ENCODE measurements at places on chromosomes 11 and 22.

DNA sequence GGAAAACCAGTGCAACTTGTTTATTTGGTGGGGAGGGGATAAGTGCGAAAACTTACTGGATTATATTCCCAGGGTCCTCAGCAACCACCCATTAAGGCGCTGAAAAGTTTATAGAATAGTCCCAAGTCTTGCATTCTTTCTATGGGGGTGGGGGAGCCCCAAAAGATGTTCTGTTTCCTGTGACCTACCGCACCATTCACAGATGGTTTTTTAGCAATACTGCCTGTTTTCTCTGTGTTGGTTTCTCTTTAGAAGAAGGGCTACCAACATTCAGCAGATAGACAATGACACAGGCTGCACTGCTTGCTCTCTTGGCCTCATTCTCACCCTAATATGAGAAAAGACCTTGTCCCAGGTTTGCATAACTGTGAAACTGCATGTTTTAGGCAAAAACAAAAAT lies 86.5 kb downstream of the FAM76B start:
- H3K27me3 ChIP-seq = no peaks in the 10 kb centered on the region
- H3K36me3 ChIP-seq = no peaks in the 10 kb centered on the region
- peak overlapping the region; percentile 89 for H3K27ac ChIP-seq
- H3K4me1 ChIP-seq = peaks cover 34% of the 10 kb centered on the region
- H3K4me3 ChIP-seq = no peak overlapping the region
- DNase-seq = no peak

GRCh38 chr11:64568041-64568571 lies 22.9 kb upstream of the SLC22A12 start:
- H3K4me1 ChIP-seq = peaks cover 15% of the 10 kb centered on the region
- H3K36me3 ChIP-seq = no peaks in the 10 kb centered on the region
- no peaks in the 10 kb centered on the region for H3K27me3 ChIP-seq
- no peak overlapping the region for H3K4me3 ChIP-seq
- no peak overlapping the region for H3K27ac ChIP-seq

DNA sequence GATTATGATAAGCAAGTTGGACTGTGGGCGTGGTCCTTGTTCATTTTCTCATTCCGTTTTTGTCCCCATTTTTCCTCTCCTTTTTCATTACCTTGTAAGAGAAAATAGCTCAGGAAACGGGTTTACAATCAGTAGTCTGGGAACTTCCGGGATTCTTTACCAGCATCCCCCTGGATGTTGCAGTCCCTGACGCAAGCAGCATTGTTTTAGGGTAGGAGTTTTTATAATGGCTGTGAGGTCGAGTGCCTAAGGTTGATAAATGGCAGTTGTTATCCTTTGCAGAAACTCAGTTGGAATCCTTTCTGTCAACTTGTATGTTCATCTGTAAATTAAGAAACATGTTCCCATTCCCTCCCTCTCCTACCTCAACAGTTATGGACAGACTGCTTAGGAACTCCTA lies 68.3 kb downstream of the ARHGEF12 start:
- H3K36me3 ChIP-seq = peaks cover 5% of the 10 kb centered on the region
- H3K27ac ChIP-seq = no peak overlapping the region

GRCh38 chr11:120539667-120540369 lies 28.3 kb downstream of the GRIK4 start:
- H3K27ac ChIP-seq = peak overlapping the region; percentile 54
- H3K4me3 ChIP-seq = no peak overlapping the region
- H3K4me1 ChIP-seq = peaks cover 13% of the 10 kb centered on the region
- peaks cover 1% of the 10 kb centered on the region for H3K27me3 ChIP-seq
- no peak for DNase-seq
- peaks cover 1% of the 10 kb centered on the region for H3K36me3 ChIP-seq

GRCh38 chr11:22459048-22459447 lies 120.9 kb downstream of the SLC17A6 start:
- no peaks in the 10 kb centered on the region for H3K27me3 ChIP-seq
- no peak for DNase-seq
- peaks cover 33% of the 10 kb centered on the region for H3K4me1 ChIP-seq
- no peak overlapping the region for H3K27ac ChIP-seq
- H3K4me3 ChIP-seq = no peak overlapping the region
- H3K36me3 ChIP-seq = peaks cover 2% of the 10 kb centered on the region

- H3K36me3 ChIP-seq = peaks cover 6% of the 10 kb centered on the region
- H3K27me3 ChIP-seq = no peaks in the 10 kb centered on the region
- H3K27ac ChIP-seq = no peak overlapping the region
- no peak overlapping the region for H3K4me3 ChIP-seq
- peaks cover 27% of the 10 kb centered on the region for H3K4me1 ChIP-seq
Measured at GRCh38 chr22:31288496-31289240, 3.6 kb downstream of the PIK3IP1 start.

- H3K4me1 ChIP-seq = peaks cover 30% of the 10 kb centered on the region
- no peak overlapping the region for H3K4me3 ChIP-seq
- no peaks in the 10 kb centered on the region for H3K36me3 ChIP-seq
- H3K27me3 ChIP-seq = peaks cover 9% of the 10 kb centered on the region
- no peak overlapping the region for H3K27ac ChIP-seq
- DNase-seq = no peak
Measured at GRCh38 chr11:130600139-130600538, 151.7 kb downstream of the ADAMTS15 start.

DNA sequence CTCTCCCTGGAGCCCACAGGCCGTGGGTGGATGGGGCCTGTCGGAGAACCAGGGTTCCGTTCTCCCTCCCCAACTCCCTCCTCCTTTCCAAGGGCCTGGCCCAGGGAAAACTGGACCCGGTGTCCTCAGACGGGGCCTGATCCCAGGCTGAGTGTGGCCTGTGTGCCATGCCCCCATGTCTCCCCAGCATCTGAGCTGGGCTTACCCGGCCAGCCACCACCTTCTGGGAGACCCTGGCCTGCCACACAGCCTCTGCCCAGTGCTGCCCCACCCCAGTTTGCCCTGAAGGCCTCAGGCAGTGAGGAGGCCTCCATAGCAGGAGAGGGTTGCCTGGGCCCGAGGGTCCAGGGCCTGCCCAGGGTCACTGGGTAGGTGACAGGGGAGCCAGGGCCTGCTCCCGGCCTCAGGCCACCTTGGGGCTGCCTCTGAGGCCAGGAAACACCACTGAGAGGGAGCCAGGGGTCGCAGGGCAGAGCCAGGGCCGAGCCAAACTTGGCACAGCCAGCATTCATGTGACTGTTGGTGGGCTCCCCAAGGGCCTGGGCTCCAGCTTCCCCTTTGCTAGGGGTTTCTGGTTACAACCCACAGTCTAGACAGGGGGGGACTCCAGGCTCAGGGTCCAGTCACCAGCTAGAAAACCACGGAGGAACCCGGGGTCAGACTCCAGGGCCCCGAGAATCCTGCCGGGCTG lies 590 bp upstream of the IFITM10 start:
- peaks cover 12% of the 10 kb centered on the region for H3K4me1 ChIP-seq
- peaks cover 40% of the 10 kb centered on the region for H3K27me3 ChIP-seq
- DNase-seq = no peak
- no peak overlapping the region for H3K4me3 ChIP-seq
- H3K36me3 ChIP-seq = peaks cover 3% of the 10 kb centered on the region
- no peak overlapping the region for H3K27ac ChIP-seq

DNA sequence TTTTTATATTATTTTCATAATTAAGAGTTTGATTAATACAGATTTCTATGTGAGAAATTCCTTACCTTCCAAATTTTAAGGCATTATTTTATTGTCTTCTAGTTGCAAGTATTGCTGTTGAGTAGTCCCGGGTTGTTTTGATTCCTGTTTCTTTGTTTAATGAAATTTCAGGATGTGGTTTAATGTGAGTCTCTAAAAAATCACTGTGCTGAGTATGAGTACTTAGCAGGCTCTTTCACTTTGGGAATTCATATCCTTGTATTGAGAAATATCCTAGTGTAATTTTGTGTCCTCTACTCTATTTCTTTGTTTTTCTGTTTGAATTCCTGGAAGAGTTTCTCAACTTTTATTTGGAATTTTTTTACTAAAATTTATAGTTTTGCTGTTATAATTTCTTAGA lies 113.2 kb downstream of the TMEM135 start:
- DNase-seq = no peak
- no peak overlapping the region for H3K4me3 ChIP-seq
- H3K4me1 ChIP-seq = no peaks in the 10 kb centered on the region
- H3K36me3 ChIP-seq = peaks cover 3% of the 10 kb centered on the region

DNA sequence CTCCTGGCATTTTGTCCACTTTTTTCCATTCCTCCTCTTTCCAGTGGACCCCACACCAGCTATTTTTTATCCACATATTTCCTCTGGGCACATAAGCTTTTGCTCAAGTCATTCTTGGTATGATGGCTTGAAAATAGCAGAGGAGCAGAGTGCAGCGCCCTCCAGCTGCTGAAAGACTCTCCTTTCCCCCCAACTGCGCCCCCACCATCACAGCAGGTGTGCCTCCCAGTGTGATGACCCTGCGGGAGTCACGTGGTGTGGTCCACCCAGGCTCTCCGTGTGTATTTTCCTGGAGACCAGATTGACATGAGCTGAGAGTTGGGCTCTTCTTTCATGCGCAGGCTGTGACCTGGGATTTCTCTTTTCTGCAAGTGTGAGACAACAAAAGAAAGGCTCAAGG lies 1241.6 kb downstream of the TBC1D22A start:
- no peak overlapping the region for H3K4me3 ChIP-seq
- no peak for DNase-seq
- H3K27ac ChIP-seq = no peak overlapping the region
- H3K36me3 ChIP-seq = no peaks in the 10 kb centered on the region

DNA sequence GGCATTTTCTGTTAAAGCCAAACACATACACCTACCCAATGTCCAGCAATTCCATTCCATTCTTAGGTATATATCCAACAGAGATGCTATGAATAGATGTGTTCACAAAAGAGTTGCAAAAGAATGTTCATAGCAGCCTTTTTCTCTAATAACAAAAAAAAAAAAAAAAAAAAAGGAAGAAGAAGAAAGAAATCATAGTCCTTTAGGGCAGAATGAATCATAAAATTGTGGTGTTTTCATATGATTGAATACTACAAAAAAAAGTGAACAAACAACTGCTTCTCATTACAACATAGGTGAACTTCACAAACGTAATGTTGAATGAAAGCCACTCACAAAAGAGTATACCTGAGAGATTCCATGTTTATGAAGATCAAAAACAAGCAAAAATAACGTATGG lies 66.8 kb upstream of the GRK3 start:
- H3K36me3 ChIP-seq = peaks cover 35% of the 10 kb centered on the region
- H3K4me3 ChIP-seq = no peak overlapping the region
- peaks cover 19% of the 10 kb centered on the region for H3K4me1 ChIP-seq
- no peaks in the 10 kb centered on the region for H3K27me3 ChIP-seq
- DNase-seq = no peak

GRCh38 chr11:65150509-65151299 lies 16.4 kb upstream of the SYVN1 start:
- peaks cover 18% of the 10 kb centered on the region for H3K4me1 ChIP-seq
- H3K4me3 ChIP-seq = peak overlapping the region; percentile 36
- H3K27me3 ChIP-seq = peaks cover 14% of the 10 kb centered on the region
- H3K27ac ChIP-seq = peak overlapping the region; percentile 95
- no peak for DNase-seq

GRCh38 chr11:100359281-100359680 lies 327.8 kb upstream of the ARHGAP42 start:
- DNase-seq = no peak
- no peak overlapping the region for H3K27ac ChIP-seq
- peaks cover 4% of the 10 kb centered on the region for H3K36me3 ChIP-seq

DNA sequence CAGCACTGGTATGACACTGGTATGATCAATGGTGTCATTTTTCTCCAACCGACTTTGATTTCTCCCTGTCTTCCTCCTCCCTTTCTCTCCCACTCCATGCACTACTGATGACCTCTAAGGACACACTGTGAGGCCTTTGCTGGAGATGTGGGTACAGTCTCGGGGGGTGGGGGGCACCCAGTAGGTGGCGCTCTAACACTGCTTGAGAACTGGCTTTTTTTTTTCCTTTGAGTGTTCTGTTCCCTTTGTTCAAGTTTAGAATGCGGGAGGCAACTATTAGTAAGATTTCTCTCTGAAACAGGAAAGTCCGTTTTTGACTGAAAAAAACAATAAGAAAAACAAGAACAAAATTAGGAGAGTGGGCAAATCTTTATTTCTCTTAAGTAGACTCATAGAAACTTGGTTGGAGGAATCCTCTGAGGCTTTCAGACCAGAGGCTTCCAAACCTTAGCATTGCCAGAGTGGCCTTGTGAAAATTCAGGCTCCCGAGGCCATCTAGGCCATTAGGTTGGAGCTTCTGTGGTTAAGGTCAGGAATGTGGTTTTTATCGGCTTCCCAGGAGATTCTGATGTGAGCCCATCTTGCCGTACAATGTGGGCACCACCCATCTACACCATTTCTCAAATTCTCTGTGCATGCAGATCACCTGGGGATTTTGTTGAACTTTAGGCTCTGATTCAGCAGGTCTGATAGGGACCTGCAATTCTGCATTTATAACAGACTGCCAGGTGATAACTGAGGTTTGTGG lies 43.2 kb downstream of the PANX1 start:
- no peak overlapping the region for H3K4me3 ChIP-seq
- DNase-seq = no peak
- no peak overlapping the region for H3K27ac ChIP-seq
- H3K27me3 ChIP-seq = no peaks in the 10 kb centered on the region
- H3K36me3 ChIP-seq = peaks cover 12% of the 10 kb centered on the region
- H3K4me1 ChIP-seq = peaks cover 11% of the 10 kb centered on the region

DNA sequence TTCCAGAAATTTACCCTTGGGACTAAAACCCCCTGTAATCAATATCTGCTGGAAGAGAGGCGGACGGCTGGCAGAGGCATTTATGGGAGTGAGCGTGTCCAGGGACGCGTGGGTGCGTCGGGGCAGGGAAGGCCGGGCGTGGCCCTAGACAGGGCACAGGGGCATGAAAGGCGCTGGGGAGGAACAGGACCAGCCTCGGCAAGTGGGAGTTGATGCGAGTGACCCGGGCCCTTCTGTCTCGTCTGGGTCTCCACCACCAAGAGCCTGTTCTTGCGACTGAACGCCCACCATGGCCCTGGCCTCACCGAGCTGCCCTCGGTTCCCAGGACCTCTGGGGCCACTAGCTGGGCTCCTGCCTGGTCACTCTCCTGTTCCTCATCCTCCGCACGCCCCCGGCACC lies 17.5 kb downstream of the OSBPL5 start:
- peaks cover 15% of the 10 kb centered on the region for H3K4me1 ChIP-seq
- no peak overlapping the region for H3K4me3 ChIP-seq
- H3K36me3 ChIP-seq = peaks cover 1% of the 10 kb centered on the region
- no peak for DNase-seq
- peaks cover 3% of the 10 kb centered on the region for H3K27me3 ChIP-seq

- H3K4me1 ChIP-seq = no peaks in the 10 kb centered on the region
- H3K36me3 ChIP-seq = no peaks in the 10 kb centered on the region
- no peak for DNase-seq
Measured at GRCh38 chr11:105589346-105589745, 20.5 kb upstream of the GRIA4 start.

- H3K4me3 ChIP-seq = no peak overlapping the region
- H3K36me3 ChIP-seq = peaks cover 3% of the 10 kb centered on the region
- H3K27me3 ChIP-seq = no peaks in the 10 kb centered on the region
- H3K4me1 ChIP-seq = peaks cover 12% of the 10 kb centered on the region
Measured at GRCh38 chr11:74390697-74391096, 7.5 kb downstream of the PGM2L1 start.

DNA sequence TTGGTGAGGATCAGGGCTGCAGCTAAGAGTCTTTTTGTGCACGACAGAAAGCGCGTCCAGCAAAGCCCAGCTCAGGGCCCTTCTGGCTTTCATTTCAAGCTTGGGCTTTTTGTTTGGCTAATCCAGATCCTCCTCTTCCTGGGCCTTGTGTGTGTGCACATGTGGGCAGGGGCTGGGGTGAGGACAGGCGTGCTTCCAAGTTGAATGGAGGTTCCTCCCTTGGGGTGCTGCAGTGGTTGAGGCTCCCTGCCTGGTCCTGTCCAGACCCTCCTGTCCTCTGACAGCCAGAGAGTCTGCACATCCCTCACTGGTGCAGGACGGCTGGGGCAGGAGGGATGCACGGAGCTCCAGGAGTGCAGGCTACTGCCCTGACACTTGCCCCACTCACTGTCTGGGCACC lies 62.0 kb upstream of the NECTIN1 start:
- H3K4me3 ChIP-seq = no peak overlapping the region
- H3K36me3 ChIP-seq = no peaks in the 10 kb centered on the region
- H3K27ac ChIP-seq = no peak overlapping the region
- H3K4me1 ChIP-seq = peaks cover 7% of the 10 kb centered on the region

All from mesothelial cell of epicardium (in vitro differentiated cells).